ENCODE measurements at places on chromosomes 4 and X. TPM values are rescaled to one million over a fixed set of nuclear protein-coding genes. Genes with fewer than 3 reads are reported as not detected.

The FAM133A gene
- total RNA-seq: 0.65 TPM

The HTN3 gene
- not detected for total RNA-seq

The RGN gene
- total RNA-seq: 0.33 TPM

The AMTN gene
- not detected for total RNA-seq

The PLAC1 gene
- total RNA-seq: not detected

The IGSF1 gene
- 3.5 TPM for total RNA-seq

The SPIN3 gene
- total RNA-seq: 9.3 TPM

The GLA gene
- total RNA-seq: 28.1 TPM

The RHOXF1 gene
- total RNA-seq: not detected

The RRAGB gene
- 19.0 TPM for total RNA-seq

GRCh38 chr4:2259036-2259540 lies 2.8 kb downstream of the MXD4 start:
- DNase-seq: peak; percentile 88

GRCh38 chrX:20506739-20507138 lies 240.0 kb upstream of the RPS6KA3 start:
- no peak for DNase-seq

GRCh38 chrX:20500171-20500865 lies 233.6 kb upstream of the RPS6KA3 start:
- no peak for DNase-seq

DNA sequence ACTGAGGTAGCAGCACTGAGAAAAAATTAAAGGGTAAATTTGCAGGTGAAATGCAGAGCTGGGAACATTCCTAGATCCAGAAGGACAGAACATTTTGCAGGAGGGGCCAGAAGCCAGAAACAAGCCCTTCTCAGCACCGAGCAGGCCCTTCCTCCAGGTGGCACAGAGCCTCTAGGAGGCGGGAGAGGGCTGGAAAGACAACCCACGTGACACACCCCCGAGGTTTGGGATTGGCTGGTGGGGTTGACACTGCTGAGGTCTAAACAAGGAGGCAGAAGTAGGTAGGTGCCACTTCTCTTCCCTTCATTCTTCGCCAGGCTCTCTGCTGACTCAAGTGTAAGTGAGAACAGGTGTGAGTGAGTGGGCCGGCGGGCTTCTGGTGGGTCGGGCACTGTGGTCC lies at the start of gene PAGE4:
Gene PAGE4, plus strand, starts transcription at position 288 of the 400 bp plus-strand sequence. CDS start 1,126 bp downstream, outside the sequence.
- DNase-seq: no peak

DNA sequence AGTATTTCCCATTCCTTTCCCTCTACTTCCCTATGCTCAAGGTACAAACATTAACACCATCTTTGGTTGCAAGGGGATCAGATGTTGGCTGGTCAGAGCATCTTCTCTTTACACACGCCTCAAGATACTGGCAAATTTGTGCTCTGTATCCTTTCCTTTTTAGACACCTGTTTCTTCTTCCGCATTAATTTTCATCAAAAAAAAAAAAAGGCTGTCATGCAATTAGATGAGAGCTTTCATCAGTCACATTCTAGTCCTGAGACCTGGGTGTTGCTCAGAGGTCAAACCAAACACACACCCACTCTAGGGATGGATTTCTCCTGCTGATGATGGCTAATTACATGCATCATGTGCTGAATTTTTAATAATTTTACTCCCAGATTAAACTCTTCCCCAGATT lies 2.0 kb downstream of the RELL1 start:
- DNase-seq: no peak

DNA sequence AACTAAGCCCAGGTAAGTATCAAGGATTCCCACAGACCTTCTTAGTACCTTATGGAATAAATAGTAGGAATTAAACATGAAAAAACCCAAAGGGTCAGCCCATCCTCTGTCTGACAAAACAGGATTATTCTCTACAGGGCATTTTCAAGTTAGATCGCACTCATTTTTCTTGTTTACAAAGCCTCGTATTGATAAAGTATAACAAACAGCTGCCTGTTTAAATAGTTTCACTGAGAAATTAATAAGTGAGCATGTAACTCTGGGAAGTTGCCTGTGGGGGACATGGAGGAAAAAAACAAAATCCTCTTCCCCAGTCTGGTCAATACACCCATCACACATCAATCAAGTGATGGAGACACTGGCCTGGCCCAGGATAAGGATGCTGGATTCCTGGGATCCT lies 48.5 kb downstream of the MAML3 start:
- DNase-seq: no peak

- no peak for DNase-seq
These were observed 30.1 kb downstream of the SYTL5 start for GRCh38 chrX:38036466-38036865.

DNA sequence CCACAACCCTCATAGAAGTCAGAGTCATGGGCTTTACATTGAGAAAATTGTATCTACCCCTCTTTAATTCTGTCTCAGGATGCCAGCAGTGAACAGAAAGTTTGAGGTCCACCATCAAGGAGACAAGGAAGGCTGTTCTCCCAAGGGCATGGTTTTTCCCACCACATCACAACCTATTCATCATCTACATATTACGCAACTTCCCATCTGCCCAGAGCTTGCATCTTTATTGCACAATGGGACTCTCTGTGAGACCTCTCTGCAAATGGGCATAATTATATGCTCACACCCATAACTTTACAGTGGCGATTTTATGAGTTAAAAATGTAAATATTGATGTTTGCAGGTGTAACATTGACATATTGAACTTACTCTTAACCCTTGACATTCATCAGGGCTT lies 38.9 kb downstream of the PAGE2 start:
- no peak for DNase-seq

All from chondrocyte (in vitro differentiated cells).